ENCODE measurements at places on chromosomes 3 and 15. TPM values are rescaled to one million over a fixed set of nuclear protein-coding genes. Genes with fewer than 3 reads are reported as not detected.

- no peak for DNase-seq
Measured at GRCh38 chr3:53550005-53550620, 55.7 kb downstream of the CACNA1D start.

DNA sequence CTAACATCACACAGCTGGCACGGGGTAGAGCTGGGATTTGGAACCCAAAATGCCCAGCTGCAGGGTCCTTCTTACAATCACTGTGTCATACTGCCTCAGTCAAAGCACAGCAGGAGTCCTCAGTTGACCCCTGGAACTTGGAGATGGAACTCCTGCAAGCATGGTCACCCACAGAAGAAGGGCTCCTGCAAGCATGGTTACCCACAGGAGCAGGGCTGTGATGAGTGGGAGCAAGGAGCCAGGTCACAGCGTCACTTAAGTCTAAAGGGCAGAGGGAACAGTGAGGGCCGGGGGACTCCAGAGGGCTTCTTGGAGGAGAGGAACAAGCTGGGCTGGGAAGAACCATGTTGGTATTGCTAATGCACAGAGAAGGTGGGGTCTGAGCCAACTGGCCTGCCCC is 24.9 kb downstream of the CCDC33 start:
- DNase-seq: no peak

The RPLP1 gene
- 1,915 TPM for total RNA-seq

DNA sequence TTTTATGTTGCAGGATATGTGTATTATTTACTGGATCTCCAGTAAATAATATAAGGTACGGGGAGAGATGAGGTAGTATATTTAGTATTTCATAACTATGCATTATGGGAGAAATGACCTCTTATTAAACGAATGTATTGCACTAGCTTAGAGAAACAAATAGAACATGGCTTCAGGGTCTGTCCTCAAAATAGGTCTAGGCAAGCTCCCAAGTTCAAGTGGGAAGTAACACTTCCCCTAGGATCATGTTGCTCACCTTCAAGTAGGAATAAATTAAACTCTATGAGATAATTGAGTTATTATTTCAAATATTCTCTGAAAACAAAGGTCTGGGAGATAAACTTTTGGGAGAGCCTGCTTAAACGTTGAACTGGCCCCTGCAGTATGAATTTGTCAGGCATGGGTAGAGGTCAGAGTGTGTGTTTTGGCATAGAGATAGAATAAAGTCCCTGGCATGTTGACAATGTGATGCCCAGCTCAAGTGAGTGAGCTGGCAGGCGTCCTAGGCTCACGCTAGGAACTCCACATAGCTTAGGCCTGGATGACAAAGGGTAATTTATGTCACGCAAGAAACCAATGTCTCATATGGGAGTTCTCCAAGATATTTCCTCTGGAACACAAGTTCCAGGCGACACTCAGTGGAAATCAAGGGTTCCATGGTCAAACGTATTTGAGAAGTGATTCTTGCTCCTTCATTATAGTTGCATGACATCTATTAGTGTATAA is 236.8 kb downstream of the CACNA2D3 start:
- no peak for DNase-seq

Data from ureter (tissue), 1 donor.